ENCODE measurements at places on chromosomes 16 and 17.

GRCh38 chr17:56699186-56699894, 105.8 kb downstream of the NOG start:
- DNase-seq: no peak

GRCh38 chr17:1315891-1316403, 36.5 kb downstream of the TRARG1 start:
- no peak for DNase-seq

GRCh38 chr17:38698760-38699159, 6.3 kb upstream of the MLLT6 start:
- no peak for DNase-seq

DNA sequence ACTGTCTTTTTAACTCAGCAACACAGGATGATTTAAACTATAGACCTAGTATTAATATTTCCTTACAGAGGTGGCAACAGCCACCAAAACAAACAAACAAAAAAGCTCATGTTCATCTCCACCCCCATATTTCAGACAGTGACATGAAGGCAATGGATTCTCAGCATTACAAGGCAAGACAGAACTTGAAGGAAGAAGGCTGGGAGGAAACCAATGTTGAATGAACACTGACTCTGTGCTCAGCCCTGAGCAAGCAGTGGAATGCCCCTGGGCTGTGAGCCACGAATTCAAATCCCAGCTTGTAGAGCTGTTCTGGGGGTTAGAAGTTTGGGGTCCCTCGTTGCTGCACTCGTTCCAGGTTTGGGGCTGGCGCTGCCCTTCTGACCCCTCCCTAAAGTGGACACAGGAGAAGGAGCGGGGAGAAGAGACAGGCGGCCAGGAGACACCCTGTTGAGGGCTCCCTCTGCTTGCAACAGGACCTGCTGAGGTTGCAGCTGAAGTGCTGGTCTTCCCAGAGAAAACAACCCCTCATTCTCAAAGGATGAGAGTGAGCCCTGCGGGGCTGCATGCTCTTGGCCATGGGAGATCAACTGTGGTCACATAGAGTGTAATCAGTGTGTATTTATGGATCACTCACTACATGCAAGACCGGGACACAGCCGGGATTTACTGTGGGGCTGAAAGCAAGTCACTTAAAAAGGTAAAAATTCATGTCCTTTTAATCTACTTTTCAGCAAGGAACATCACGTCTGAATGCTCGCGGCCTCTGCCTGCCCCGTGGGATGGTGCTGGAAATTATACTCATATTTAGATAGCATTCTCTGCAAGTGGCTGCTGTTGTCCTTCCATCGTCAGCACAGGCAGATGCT, 34.3 kb downstream of the MYH3 start:
- DNase-seq: no peak

GRCh38 chr16:471353-472198, 46.1 kb downstream of the RAB11FIP3 start:
- DNase-seq: no peak

DNA sequence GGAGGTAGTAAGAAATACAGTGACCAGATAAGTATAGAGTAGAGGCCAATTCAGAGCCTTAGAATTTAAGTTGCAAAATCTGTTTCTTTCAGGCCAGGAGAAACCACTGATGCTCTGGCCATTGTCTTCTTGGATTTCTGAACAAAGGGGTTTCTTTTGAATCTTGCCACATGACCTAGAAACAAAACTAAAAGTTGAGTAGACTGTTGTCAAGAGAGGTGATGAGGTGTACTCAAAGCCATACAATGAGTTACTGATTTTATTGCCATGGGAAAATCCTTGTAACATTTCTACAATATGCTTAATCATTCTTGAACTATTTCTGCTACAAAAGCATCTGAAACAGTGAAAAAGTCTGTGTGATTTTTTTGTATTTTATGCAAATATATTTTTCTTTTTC, 881.3 kb downstream of the CDH11 start:
- DNase-seq: no peak

- no peak for DNase-seq
Observed at GRCh38 chr16:88617268-88618031, 20.9 kb upstream of the IL17C start.

DNA sequence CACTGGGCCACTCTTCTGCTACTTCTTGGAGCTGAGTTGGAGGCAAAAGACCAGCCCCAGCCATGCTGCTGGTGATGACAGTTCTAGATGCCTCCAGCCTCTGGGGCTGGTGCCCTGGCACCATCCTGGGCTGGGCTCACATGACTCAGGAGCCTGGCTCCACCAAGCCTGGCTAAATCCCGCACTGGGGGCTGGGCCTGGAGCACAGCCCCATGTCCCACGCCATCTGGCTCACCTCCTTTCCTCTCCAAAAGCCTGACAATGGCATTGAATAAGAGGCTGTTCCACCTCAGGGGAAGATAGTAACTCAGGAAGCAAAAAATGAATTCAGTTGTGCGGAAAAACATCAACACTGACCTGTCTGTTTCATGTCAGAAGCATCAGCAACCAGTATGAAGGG, 45.1 kb upstream of the MTSS2 start:
- no peak for DNase-seq

DNA sequence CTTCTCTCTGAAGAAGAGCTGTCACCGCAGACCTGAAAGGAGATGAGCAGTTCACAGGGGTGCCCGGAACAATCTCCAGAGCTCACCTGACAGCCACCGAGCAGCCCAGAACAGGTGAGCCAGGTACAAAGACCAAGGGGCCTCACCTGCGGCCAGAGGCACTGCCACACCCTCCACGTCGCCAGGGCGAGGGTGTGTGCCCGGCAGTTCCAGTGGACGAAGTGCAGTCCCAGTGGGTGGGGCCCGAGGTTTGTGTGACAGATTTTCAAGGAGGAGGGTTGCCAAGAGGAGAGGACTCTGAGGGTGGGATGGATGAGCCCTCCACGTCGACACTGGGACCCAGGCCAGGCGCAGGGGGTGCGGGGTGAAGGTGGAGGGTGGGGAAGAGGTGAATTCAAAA, 61.7 kb downstream of the SMPD3 start:
- DNase-seq: no peak

- no peak for DNase-seq
Observed at GRCh38 chr17:81522491-81523401, 5.4 kb upstream of the FSCN2 start.

DNA sequence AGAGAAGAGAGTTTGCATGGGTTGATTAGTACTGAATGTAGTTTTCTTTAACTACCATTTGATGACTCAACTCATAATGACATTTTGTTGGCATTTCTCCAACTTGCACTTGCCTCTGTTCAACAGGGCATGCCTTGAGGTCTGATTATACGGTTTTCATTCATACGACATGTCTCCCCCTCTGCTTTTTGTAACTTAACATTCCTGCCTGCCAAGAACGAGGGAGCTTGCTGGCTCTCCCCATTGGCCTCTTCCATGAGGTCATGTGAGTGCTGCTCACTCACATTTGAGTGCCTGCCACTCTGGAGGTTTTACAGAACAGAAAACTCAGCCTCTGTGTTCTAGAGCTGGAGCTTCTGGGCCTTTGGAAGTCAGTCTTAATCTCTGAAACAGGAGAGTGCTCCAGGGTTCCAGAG, 19.7 kb downstream of the MAP2K6 start:
- DNase-seq: no peak

DNA sequence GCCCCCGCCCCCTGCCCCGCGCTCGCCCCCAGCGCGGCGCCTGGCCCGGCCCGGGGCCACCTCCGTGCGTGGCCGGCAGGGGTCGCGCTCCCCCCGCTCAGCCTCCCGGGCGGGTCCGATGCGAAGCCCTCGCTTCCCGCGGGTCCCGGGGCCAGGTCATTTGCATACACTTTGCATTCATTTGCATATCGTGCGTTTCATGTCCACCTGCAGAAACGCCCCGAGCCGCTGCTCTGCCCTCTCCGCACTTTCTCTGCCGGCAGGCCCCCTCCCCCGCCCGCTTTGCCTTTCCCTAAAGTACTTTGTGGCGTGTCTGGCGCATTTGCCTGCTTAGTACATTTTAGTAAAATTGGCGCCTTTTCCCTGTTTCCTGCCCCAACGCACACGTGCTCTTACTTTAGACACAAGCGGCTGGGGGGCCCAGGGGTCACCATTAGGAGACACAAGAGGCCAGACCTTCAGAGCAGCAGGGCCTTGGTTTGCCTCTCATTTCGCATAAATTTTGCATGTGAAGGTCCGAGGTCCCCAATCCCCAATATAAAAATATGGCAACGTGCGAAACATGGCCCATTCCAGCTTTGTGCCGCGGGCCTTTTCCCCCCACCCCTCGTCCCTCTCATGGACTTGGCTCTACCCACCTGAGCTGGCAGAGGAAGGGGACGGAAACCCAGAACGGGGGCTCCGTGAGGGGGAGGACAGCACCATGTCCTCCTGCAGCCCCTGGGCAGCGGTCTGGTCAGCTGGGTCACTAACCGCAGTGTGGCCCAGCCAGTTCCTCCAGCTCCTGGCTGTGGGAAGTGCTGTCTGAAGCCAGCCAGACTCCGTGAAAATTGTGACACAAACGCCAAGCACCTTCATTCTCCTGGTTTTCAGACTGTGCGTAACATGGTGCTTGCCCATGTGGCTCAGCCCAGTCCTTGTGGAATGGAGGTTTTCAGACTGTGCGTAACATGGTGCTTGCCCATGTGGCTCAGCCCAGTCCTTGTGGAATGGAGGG, 34.8 kb downstream of the CBFA2T3 start:
- no peak for DNase-seq
